ENCODE measurements at places on chromosomes 12 and 14.

DNA sequence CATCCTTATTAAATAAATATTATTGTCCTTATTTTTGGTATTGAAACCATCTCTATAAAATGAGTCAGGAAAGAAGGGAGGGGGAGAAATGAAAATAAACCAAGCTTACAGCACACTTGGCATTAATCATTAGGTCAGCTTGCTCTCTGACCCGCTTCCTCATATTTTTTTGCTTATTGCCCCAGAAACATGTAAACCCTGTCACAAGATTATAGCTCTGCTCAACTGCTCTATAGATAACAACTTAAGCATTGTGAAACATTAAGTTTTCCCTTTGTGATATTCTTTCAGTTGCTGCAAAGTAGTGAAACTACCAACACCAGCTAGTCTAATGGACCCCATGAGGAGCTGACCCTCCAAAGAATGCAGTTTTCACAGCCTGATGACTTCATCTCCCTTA is 819.5 kb downstream of the SLC16A7 start:
- no peak for DNase-seq

GRCh38 chr12:109308534-109309380 is at the start of gene FOXN4:
Gene FOXN4, minus strand, starts transcription at chr12:109309284. Its CDS starts 963 bp downstream, at chr12:109308321.
- no peak for DNase-seq

GRCh38 chr12:9957834-9958233 is 13.4 kb upstream of the CLEC12A start:
- DNase-seq, result no peak

DNA sequence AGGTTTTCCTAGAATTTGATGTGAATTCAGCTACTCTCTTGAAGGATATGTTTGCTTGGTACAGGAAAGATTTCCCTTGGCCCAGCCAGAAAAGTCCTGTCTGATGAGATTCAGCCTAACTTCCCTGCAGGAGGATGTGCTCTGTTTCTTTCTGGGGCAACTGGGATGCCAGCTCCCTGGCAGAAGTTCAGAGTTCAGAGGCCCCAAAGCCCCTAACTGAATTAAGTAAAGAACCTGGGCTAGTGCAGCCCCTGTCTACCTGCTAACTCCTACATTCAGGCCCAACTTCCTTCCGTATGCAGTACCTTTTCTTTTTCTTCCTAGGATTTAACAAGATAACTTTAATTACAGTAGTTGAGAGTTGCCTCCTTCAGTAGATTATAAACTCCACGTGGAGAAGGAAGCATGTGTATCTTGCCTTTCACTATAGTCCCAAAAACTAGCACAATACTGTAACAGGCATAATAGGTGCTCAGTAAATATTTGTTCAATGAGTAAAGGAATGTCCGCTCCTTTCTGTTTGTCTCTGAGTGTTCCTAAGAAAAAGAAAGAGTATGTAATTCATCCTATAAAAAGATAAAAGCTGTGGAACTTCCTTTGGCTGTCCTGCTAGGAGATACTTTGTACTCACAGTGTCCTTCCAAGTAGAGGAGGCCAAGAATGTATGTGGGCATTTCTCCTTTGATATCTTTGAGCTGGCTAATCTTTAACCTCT is 141.0 kb downstream of the SLC8A3 start:
- DNase-seq, result no peak

DNA sequence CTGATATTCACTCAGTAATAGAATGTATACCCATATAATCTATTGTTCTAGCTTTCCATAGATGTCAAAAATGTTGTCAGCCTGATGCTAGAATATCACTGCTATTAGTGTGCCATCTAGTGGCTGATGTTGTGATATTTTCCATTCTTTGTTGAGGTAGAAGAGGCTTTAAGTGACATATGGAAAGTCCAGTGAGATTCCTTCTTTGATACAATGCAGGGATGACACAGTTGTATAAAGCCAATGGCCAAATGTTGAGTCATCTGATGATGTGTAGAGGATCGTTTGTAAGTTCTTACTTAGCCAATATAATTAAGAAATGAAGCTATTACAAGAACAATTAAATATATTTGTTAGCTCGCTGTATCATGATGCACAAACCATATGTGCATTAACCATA is 58.1 kb upstream of the PCED1B start:
- no peak for DNase-seq

DNA sequence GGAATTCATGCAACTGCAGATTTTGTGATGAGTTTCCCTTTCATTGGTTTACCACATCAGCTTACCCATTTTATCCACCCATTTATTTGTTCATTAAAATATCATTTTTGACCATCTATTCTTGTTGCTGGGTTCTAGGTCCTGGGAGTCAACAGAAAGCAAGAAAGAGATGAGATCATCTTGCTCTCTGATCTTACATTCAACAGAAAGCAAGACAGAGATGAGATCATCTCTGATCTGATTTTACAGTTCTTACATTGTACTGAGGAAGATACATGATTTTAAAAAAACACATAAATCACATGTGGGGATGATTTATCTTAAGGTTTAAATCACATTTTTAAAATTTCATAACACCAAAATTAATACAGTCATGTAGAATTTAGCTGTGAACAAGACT is 2.3 kb downstream of the TAS2R46 start:
- DNase-seq, result no peak

GRCh38 chr12:76312315-76312714 is 35.9 kb downstream of the BBS10 start:
- no peak for DNase-seq

GRCh38 chr12:7265251-7265650 is 38.6 kb upstream of the ACSM4 start:
- DNase-seq, result no peak

DNA sequence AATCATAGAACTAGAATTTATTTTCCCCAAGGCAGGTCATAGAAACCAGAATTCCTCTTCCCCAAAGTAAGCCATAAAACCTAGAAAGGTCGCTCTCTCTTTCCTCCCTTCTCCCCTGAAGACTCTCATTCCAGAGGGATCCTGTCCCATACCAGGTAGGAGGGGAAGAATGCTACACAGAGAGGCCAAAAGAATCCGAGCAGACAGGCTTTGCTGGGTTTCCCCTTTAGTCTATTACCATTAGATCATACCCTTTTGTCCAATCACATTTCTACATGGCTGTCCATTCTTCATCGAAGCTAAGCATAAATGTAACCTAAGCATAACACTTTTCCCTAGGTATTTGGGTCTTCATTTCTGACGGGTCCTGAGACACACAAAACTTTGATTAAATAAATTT is 204.5 kb downstream of the SPTSSA start:
- DNase-seq, result no peak

GRCh38 chr14:26855077-26855753 is 257.4 kb upstream of the NOVA1 start:
- no peak for DNase-seq

DNA sequence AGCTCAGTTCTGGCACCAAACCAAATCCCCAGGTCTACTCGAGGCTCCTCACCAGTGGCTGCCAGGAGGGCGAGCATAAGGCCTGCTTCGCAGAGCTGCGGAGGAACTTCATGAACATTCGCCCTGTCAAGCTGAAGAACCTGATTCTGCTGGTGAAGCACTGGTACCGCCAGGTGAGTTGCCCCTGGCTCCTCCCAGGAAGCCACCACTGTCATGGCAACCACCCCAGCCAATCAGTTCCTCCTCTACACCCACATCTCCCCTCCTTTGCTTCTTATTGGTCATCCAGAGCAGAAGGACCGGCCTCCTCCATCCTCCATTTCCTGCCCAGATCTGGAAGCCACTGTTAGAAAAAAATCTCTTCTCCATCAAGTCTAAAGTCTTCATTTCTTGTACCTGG is 17.2 kb upstream of the OAS2 start:
- DNase-seq, result no peak

DNA sequence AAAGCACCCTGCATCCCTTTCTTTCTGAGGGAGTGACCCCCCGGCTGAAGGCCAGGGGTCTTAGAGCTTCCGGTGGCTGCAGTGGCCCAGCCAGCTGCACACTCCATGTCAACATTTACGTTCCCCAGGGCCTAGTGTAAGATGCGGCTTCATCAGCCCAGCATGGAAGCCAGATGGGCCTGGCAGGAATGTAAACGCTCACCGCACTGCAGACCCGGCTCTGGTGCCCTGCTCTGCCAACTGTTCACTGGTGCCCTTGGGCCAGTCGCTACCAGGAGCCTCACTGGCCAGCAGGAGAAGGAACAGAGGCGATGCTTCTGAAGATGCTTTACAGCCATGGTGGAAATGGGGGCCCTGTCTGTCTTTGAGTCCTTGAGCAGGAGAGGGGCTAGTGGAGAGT is 8.6 kb upstream of the TMEM119 start:
- DNase-seq, result no peak

- no peak for DNase-seq
These were observed 292.1 kb upstream of the CLEC14A start for GRCh38 chr14:38547961-38548490.

DNA sequence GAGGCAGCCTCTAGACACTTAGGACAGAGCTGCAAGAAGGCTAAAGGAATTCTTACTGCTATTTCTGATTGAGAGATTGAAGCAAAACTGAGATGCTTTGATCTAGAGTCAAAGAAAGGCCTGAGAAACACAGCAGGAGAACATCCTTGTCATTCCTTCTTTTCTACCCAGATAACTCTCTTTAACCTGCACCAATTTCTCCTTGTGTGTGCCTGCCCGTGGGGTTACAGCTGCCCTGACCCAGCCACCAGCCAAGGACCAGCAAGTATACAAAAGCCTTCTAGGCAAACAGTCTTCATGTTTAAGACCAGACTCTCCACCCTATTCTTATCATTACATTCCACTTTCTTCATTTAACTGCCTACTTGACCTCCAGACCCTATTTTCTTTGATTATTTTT is 81.7 kb upstream of the PRB2 start:
- DNase-seq, result no peak

- DNase-seq, result no peak
These were observed 4.2 kb downstream of the TTC9 start for GRCh38 chr14:70645892-70646291.

DNA sequence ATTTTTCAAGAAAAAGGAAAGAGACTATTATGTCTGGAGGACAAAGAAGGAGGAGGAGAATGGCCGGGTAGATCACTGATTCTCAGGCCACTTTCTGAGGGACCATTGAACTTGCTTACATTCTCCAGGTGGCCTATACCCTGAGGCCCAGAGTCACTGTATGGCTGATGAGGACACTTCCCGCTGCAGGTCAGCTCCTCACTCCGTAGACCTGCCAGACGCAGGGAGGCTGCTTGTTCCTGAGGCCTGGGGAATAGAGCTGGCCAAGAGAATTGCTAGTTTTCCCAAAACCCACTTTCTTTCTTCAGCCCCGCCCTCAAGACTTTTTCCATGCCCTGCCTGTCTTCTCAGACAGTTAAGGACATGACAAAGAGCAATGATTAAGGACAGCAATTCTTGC is 510.5 kb upstream of the TBX3 start:
- no peak for DNase-seq

DNA sequence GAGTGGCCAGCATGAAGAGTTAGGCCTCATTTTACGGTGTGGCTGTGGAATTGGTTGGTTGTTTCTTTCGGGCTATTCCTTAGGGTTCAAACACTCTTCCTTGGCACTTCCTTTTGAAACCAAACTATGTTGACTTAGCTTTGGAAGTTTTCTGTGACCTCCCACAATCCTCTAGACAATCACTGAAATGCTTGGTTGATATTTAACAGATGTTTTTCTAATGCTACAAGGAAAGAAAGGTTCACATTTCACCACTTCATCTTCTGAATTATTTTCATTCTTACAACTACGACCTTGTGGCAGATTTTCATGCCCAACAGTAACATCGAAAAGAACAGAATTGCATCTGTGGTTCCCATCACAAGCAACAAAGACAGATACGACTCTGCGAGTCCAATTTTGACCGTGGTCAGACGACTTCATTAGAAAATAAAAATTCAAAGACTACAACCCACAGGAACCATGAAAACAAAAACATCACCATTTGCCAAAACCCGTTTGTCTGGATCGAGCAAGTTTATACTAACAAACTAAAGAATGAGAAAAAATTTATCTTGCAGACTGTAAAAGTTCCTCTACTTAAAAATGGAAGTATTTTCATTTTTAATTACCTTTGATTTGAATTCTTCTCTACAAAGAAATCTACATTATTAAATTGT is 16.9 kb downstream of the PRKAB1 start:
- DNase-seq, result no peak

- no peak for DNase-seq
These were observed 80.4 kb downstream of the LIN7A start for GRCh38 chr12:80857311-80857710.

GRCh38 chr12:109710747-109711595 is 2.7 kb upstream of the FAM222A start:
- DNase-seq, result no peak

GRCh38 chr12:90355711-90356355 is 599.1 kb downstream of the CCER1 start:
- DNase-seq, result no peak

DNA sequence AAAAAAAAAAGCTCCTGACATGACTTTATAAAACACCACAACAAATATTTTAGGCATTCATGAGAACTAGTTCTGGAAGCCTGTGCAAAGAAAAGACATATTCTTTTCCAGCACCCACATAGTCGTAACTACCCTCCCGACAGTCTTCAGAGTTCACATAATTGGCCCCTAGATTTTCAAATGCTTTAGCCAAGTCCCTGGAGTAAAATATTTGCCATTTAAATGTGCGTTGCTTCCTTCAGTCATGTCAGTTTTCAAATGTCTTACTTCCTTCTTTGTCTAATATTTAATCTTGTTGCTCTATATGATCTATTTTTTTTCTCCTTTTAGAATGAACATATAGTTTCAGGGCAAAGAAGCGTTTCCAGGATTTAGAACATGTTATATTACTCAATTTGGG is 66.8 kb upstream of the KRAS start:
- DNase-seq, result no peak

GRCh38 chr12:92769124-92769901 is 66.5 kb downstream of the PLEKHG7 start:
- no peak for DNase-seq

Measured in activated naive CD8-positive, alpha-beta T cell treated with anti-CD3 and anti-CD28 coated beads, Interleukin-2, amount 50 U/mL, for 16 hours (primary cell).